GM23248 (cell line): ENCODE measurements at places on chromosomes 4 and X. TPM values are rescaled to one million over a fixed set of nuclear protein-coding genes. Genes with fewer than 3 reads are reported as not detected.

- DNase-seq, result no peak
These were observed 2.7 kb downstream of the LEF1 start for GRCh38 chr4:108166038-108166437.

GRCh38 chrX:124232523-124233201 is 99.8 kb upstream of the TEX13D start:
- DNase-seq, result no peak

- DNase-seq, result peak; percentile 56
These were observed 371.6 kb downstream of the INPP4B start for GRCh38 chr4:142474398-142475087.

DNA sequence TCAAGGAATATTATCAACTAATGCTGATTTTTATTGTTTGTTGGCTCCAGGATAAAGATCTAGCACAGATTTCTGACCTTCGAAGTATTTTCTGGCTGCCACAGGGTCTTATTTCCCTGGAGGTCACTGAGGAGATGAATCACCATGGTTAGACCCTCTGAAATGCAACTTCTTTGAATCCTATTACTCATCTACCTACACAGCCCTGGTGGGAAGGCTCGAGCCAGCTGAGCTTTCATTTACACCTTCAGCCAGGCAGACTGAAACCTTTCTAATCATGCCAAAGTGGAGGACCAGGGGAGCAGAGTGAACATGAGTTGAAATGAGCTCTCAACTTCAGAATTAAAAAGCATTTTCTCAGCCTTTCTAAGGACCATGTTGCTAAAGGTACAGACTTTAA is 130.5 kb downstream of the SMIM20 start:
- no peak for DNase-seq

DNA sequence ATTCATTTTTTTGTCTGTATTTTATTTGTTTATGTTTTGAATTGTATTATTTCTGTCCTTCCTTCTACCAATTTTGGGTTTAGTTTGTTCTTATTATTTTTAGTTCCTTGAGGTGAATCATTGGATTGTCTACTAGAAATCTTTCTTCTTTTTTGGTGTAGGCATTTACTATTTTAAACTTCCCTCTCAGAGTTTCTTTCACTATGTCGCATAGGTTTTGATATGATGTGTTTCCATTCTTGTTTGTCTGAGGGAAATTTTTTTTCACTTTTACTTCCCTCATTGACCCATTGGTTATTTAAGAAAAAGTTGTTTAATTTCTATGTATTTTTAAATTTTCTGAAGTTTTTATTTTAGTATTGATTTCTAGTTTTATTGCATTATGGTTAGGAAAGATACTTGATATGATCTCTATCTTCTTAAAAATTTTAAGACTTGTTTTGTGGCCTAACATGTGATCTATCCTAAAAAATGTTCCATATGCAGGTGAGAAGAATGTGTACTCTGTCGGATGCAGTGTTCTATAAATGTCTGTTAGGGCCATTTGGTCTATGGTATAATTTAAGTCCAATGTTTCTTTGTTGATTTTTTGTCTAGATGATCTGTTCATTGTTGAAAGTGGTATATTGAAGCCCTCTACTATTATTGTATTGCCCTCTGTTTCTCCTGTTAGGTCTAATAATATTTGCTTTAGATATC is 68.8 kb downstream of the IL15 start:
- DNase-seq, result no peak

DNA sequence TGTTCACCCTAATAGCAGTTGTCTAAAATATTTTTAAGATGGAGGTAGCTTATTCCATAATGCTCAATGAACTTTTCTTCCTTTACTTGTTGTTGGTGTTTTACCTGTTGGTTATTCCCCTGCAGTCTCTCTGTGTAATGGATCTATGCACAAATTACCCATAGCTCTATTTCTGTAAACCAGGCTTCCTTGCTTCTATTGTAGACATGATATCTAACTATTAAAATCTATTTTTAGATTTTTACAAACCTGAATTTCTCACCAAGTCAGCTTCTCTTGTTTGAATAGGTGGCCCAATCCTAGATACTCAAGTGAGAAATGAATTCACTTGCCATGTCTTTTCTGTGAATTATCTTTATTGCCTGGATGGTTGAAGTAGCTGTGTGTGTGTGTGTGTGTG is 24.8 kb downstream of the BMP2K start:
- DNase-seq, result no peak

DNA sequence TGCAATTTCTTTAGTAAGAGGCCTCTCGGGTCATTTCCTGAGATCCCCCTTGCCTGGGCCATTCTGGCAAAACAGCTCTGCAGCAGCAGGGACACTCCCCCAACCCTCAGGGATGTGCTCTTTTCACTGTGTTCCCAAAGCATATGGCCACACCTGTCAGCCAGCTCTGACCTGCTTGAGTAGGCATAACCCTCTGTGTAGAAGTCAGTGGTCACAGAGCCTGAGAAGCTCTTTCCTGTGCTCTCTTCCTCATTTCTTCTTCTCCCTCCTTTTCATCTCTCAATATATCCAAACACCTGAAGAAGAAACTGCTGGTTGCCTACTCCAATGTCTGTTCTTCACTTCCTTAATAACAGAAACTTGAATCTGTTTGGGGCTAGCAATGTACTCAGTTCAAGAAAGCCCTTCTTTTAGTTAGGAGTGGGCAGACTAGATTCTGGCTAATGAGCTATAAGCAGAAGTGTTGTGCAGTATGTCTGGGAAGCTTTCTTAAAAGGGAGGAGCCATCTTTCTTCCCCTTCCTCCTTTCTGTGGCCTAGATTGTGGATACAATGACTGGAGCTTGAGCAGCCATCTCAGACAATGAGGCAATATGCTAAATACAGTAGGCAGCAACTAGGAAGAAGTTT is 73.3 kb downstream of the PRPS1 start:
- DNase-seq, result no peak

GRCh38 chrX:31796624-31797023 is 724.8 kb upstream of the FTHL17 start:
- DNase-seq, result no peak

- DNase-seq, result peak; percentile 72
These were observed 1.3 kb upstream of the CITED1 start for GRCh38 chrX:72306851-72307645.

DNA sequence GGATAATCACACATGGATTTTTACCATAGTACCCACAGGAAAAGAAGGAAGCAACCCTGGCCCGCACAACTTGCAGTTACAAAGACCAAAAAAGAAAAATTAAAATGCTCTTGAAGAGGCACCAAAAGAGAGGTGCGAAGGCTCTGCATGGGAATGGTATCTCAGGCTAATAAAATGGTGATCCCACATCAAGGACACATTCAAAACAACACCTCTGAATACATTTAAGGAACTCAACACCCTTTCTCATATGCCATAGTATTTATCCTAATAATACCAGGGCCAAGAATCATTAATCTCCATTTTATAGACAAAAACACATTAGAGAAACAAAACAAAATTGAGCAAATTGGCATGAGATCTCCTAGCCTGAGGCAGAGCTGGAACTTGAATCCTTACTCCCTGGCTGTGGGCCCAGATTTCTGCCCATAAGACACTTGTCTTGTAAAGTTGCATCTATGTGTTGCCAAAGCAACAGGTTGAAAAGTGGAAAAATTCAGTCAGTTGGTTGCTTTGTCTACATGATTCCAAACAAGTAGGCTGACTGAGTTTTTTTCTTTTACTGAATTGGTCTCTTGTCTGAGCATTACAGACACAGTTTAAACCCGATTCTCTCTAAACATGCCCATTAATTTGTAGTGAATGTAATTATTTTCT is 33.5 kb downstream of the GUCY2F start:
- DNase-seq, result peak; percentile 0

DNA sequence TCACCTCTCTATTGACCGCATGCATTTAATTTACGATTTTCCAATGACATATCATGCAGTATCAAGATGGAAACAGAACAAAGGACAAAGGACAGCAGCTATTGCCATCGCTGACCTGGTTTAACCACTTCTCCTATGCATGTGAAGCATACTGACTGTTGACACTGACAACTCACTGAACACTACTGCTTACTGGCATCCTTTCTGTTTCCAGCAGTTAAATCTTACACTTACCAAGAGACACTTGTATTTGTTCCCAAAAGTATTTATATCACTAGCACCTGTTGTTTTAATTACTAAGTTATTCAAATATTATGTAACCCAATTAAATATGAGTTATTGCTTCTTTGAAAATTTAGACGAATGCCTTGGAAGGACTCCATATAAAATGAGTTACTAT is 176.7 kb downstream of the PDGFC start:
- no peak for DNase-seq

DNA sequence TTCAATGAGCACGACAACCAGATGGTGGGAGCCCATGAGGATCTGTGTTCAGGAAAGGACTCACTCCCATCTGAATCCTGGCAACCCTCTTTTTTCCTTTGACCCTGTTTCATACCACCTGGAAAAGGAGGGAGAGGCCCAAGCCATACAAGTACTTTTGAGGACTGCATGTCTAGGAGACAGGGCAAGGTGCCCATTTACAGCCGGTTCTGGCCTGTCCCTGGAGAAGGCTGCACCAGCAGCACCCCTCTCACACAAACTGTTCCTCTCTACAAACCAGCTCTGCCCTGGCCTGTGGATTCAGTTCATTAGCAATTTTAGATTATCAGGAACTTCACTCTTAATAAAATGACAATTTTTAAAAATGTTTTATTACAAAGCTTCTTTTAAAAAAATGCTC is 57.5 kb downstream of the HADH start:
- no peak for DNase-seq

DNA sequence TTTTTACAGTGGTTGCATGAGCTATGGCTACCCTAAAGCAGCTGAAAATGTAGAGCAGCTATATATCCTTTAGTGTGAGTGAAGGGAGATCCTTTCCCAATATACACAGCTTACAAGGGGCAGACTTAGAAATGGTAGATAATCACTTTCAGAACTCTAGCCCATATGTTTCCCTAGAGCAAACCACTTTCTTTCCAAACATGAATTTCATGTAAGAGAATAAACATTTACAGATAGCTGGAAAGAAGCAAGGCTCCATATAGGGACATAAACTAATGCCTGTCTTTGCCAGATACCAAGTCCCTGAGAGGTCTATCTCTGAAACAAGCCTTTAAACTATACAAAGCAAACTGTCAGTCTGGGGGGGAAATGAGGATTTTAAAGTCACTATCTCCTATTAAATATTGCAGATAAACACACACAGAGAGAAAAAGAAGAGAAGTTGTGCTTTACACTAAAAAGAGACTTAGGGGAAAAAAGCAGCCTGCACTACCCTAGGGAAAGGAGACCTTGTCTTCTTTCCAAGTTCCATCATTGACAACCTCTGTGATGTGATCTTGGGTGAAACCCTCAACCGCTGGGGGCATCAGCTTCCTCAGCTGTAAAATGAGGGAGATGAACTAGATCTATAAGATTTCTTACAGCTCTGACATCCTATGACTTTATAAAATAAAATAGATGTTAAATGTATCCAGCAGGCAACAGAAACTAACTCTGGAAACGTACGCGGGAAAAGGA is 73.6 kb downstream of the TMEM156 start:
- no peak for DNase-seq

- DNase-seq, result no peak
These were observed 41.0 kb upstream of the DMD start for GRCh38 chrX:33252306-33252825.

DNA sequence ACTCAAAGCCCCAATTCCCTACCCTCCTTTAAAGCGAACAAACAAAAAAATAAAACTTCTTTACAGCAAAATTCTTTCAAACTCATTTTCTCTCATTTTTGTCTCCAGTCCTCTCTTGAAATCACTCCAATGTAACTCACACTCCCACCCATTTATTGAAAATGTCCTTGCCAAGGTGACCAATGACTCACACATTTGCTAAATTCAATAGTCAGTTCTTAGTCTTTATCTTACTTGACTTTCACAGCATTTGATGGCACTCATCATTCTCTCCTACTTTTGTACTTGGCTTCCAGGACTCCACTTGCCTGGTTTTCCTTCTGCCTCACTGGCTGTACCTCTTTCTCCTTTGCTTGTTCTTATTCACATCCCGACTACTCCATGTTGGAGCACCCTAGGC is 19.9 kb downstream of the CC2D2A start:
- no peak for DNase-seq

GRCh38 chrX:49233887-49234555 is 881 bp upstream of the CACNA1F start:
- DNase-seq, result peak; percentile 12

DNA sequence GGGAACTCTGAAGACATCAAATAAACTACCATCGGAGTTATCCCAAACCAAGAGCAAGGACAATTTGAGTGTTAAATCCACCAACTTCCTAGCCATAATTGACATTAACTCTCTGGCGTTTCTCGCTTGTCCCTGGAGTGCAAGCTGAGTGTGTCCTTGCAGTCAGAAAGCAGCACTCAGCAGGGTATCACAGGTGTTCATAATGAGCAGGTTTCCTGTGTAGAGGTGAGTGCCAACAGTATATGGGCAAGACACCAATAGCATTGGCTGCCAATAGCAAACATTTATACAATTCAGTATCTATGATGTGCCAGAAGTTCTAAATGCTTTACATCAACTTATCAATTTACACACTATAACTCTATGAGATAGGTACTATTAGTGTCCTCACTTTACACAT is 11.2 kb downstream of the BLTP1 start:
- DNase-seq, result no peak

DNA sequence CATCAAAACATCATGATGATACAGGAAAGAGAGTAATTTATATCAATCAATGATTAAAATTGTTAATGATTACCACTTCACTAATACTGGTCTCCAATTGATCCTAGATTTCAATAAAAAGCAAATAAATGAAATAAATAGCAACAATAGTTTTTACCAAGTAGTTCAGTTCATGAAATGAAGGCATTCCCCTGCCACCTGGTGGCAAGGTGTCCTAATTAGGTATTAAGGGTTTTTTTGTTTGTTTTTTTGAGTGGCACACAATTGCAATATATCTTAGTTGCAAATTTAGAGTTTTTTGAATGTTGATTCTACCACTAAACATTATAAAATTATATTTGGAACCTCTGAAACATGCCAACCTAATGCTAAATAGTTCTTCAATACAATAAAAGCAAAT is 157.4 kb upstream of the PDE5A start:
- DNase-seq, result peak; percentile 46

DNA sequence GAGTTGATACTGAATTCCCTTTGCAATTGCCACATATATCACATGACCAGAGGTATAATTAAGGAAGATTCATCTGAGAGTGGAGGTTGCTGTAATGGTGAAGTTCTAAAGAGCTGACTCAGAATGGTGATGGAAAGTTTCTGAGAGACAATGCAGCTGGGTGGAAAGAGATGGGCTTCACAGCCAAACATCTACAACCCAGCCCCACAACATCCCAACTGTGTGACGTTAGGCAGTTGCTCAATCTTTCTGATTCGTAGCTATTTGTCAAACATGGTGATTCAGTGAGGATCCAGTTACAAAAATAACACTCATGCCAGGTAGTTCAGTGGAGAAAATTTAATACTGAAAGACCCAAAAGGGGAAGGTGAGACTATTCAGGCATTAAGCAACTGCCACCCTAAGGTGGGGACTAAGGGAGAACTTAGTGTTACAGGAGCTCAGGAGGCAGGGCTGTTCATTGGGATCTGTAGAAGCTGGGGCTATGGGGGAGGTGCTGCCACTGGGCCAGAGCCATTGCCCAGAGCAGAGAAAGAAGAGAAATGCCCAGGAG is 6.9 kb upstream of the AFF1 start:
- DNase-seq, result peak; percentile 98

PNMA6F gene
- polyA plus RNA-seq, result not detected in 2 replicates

SMIM10L2A gene
- polyA plus RNA-seq, result not detected in 2 replicates

S100G gene
- not detected in 2 replicates for polyA plus RNA-seq

AMOT gene
- polyA plus RNA-seq, result 2.2 and 3.0 TPM in 2 replicates

TEX13C gene
- not detected in 2 replicates for polyA plus RNA-seq

DNAAF6 gene
- polyA plus RNA-seq, result not detected in 2 replicates

PRKG2 gene
- 4.7 and 5.4 TPM in 2 replicates for polyA plus RNA-seq

STK32B gene
- polyA plus RNA-seq, result 4.9 and 5.4 TPM in 2 replicates

SSX2 gene
- not detected in 2 replicates for polyA plus RNA-seq

NPY5R gene
- polyA plus RNA-seq, result not detected in 2 replicates
